Chondrocyte (in vitro differentiated cells): ENCODE measurements at places on chromosomes 4 and X.

DNA sequence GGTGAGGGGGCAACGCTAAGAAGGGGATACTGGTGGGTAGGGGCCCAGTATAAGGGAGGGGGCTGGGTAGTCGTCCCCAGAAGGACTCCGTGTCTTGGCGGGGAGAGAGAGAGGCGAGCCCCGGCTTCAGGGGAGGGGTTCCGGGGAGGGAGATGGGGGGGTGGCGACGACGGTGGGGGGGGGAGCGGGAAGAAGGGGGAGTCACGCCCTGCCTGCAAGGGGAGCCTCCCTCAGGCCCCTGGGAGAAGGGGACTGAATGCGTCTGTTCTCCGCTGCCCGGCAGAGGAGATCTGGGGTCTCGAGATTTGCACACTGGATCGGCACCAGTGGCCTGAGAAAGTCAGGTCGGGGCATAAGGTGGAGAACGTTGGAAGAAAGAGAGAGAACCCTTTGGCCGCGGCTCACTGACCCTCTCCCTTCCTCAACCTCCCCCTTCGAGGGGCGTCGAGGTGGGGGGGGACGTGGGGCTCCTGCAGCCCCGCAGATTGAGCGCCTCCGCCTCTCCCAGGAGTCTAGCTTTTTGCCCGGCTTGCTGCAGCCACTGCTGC, 609 bp upstream of the BCORL1 start:
- peaks cover 9% of the 10 kb centered on the region for H3K4me1 ChIP-seq
- H3K4me3 ChIP-seq, result no peak overlapping the region
- no peak for DNase-seq
- H3K36me3 ChIP-seq, result no peaks in the 10 kb centered on the region
- H3K27me3 ChIP-seq, result no peaks in the 10 kb centered on the region
- peak overlapping the region; percentile 57 for H3K27ac ChIP-seq

DNA sequence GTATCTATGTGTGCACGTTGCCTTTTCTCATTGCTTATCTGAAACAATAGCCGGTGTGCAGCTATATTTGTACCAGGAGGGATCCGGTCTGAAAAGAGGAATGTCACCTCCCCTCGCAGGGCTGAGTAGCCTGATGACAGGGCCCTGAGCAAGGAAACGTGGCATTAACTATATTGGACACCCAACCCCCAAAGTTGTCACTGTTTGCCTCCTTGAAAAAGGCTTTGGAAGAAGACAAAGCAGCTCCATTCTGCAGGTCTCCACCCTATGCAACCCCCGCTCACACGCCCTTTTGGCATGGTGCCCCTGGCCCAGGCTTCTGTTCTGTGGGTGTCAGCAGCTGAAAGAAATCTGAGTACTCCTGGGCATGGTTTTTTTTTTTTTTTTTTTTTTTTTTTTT, 8.2 kb downstream of the PRRG3 start:
- no peaks in the 10 kb centered on the region for H3K27me3 ChIP-seq
- no peak overlapping the region for H3K27ac ChIP-seq
- H3K4me3 ChIP-seq, result no peak overlapping the region
- no peaks in the 10 kb centered on the region for H3K4me1 ChIP-seq
- H3K36me3 ChIP-seq, result no peaks in the 10 kb centered on the region

- no peak overlapping the region for H3K4me3 ChIP-seq
- H3K36me3 ChIP-seq, result peaks cover 21% of the 10 kb centered on the region
- no peak for DNase-seq
- no peaks in the 10 kb centered on the region for H3K27me3 ChIP-seq
- H3K4me1 ChIP-seq, result peaks cover 25% of the 10 kb centered on the region
Observed at GRCh38 chrX:21986596-21986995, 45.5 kb upstream of the PHEX start.

DNA sequence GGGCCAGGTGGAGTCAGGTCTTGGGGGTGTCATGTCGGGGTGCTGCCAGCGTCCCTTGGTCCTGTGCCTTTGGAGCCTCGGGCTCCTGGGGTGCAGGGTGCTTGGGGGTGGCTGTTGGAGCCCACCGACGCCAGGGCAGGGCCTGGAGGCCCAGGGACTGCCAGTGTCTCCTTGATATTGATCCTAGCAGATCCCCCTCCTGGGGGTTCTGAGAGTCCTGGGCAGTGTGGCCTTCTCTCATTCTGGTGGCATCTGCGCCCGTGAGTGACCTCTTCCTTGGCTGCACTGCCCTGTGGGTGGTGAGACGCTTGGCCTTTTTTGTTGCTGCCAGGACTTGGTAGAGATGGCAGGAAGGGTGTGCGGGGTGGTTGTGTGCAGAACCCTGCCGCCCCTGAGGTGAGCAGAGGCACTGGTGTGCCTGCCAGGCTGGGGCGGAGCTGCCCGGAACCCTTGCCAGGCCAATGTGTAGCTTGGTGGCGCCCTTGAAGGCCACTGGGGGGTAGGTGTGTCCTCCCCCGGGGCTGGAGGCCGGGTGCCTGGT, 7.0 kb downstream of the NAT8L start:
- H3K27ac ChIP-seq, result no peak overlapping the region
- H3K36me3 ChIP-seq, result no peaks in the 10 kb centered on the region
- H3K4me3 ChIP-seq, result no peak overlapping the region
- peak; percentile 88 for DNase-seq
- H3K4me1 ChIP-seq, result no peaks in the 10 kb centered on the region
- no peaks in the 10 kb centered on the region for H3K27me3 ChIP-seq

DNA sequence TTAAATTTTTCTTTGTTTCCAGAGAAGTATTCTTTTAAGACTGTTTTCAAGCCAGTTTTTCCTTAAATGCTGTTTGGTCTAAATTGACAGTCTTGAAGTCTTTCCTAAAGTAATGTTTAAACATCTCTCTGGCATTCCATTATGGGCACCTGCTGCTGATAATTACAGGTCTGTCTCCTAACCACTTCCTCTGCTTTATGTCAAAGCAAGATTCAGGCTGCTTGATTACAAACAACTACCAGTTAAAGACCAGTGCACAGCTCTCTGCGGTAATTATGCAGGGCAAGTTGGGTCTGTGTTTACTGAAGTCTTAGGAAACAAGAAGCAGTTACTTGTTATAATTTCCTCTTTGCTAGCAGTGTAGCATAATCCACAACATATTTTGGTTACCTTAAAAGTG, 17.6 kb downstream of the UNC5C start:
- H3K27me3 ChIP-seq, result no peaks in the 10 kb centered on the region
- DNase-seq, result no peak
- no peak overlapping the region for H3K27ac ChIP-seq
- no peaks in the 10 kb centered on the region for H3K36me3 ChIP-seq

- peaks cover 14% of the 10 kb centered on the region for H3K4me1 ChIP-seq
- no peak for DNase-seq
- no peak overlapping the region for H3K4me3 ChIP-seq
- peak overlapping the region; percentile 74 for H3K27ac ChIP-seq
- peaks cover 17% of the 10 kb centered on the region for H3K36me3 ChIP-seq
Observed at GRCh38 chr4:83075311-83076095, 39.0 kb downstream of the PLAC8 start.

- no peaks in the 10 kb centered on the region for H3K27me3 ChIP-seq
- H3K27ac ChIP-seq, result no peak overlapping the region
- no peaks in the 10 kb centered on the region for H3K36me3 ChIP-seq
- H3K4me1 ChIP-seq, result peaks cover 11% of the 10 kb centered on the region
- H3K4me3 ChIP-seq, result no peak overlapping the region
Observed at GRCh38 chr4:40747207-40747835, 2.4 kb upstream of the NSUN7 start.

GRCh38 chr4:3017504-3017903, 54.1 kb downstream of the GRK4 start:
- no peak for DNase-seq
- H3K27ac ChIP-seq, result no peak overlapping the region
- no peaks in the 10 kb centered on the region for H3K27me3 ChIP-seq
- H3K4me3 ChIP-seq, result no peak overlapping the region

DNA sequence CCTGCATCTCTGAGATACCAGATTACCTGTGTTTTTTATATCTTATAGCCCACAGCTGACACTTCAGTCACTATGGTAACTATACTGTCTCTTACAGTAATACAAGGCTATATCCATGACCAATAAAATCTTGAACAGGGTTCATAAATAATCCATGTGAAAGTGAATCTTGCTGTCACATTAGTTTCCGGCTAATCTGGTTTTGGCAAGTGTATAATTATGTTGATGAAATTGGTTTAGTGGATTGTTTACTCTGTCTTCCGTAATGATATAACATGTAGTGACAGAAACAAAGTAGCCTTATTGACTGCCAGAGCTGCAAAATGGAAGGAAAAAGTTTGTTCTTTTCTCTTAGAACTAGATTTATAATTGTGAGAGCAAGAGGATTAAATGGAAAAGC, 686.6 kb upstream of the PABPC4L start:
- no peak overlapping the region for H3K4me3 ChIP-seq
- no peak overlapping the region for H3K27ac ChIP-seq
- H3K36me3 ChIP-seq, result no peaks in the 10 kb centered on the region
- H3K27me3 ChIP-seq, result no peaks in the 10 kb centered on the region
- H3K4me1 ChIP-seq, result no peaks in the 10 kb centered on the region

DNA sequence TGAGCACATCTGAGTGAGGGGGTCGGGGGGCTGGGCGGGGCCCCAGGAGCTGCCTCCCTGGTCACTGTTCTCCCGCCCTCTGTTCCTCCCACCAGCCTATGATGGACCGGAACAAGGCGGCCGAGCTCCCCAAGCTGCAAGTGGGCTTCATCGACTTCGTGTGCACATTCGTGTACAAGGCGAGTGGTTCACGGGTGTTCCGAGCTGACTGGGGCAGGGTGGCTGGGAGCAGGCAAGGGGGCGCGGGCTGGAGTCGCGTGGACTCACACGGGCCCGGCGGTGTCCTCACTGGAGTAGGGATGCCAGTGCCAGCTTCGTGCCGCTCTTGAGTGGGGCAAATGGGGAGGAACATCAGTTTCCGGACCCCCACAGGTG, 7.7 kb downstream of the ATP5ME start:
- no peak overlapping the region for H3K4me3 ChIP-seq
- DNase-seq, result no peak
- H3K27ac ChIP-seq, result peak overlapping the region; percentile 27

DNA sequence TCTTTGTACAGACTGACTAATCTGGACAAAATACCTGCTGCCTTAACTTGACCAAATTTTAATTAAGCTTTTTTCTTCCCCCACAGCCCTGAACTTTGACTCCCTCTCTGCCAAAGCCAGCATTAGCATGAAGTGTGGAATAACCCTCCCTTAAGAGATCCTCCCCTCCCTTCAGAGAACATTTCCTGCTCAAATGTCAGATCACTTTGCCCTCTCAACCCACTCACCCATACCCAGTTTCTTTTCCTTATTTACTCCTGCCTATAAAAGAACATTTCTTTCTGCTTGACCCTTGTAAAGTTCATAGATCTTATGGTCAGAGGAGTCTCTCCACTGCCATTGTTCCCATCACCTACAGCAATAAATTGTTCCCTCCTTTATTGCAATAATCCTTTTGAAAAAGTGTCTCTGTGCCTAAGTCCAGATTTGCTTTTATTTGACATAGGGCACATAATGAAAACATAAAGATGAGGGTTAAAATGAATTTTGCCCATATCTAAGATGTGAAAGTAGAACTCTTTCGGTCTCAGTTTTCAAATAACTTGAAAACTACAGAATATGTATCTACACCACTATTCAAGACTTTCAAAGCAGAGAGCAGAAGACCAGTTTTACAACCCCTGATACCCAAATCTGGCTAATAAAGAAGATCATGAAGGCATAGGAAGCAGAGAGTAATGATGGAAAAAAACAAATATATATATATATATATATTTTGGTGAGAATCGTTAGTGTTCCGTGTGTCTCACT, 289.7 kb upstream of the ANXA10 start:
- H3K27ac ChIP-seq, result no peak overlapping the region
- H3K4me3 ChIP-seq, result no peak overlapping the region
- H3K4me1 ChIP-seq, result no peaks in the 10 kb centered on the region
- no peak for DNase-seq

- no peak overlapping the region for H3K4me3 ChIP-seq
- peak overlapping the region; percentile 65 for H3K27ac ChIP-seq
- peaks cover 10% of the 10 kb centered on the region for H3K36me3 ChIP-seq
- H3K27me3 ChIP-seq, result no peaks in the 10 kb centered on the region
Observed at GRCh38 chr4:147408189-147408588, 72.7 kb upstream of the EDNRA start.

DNA sequence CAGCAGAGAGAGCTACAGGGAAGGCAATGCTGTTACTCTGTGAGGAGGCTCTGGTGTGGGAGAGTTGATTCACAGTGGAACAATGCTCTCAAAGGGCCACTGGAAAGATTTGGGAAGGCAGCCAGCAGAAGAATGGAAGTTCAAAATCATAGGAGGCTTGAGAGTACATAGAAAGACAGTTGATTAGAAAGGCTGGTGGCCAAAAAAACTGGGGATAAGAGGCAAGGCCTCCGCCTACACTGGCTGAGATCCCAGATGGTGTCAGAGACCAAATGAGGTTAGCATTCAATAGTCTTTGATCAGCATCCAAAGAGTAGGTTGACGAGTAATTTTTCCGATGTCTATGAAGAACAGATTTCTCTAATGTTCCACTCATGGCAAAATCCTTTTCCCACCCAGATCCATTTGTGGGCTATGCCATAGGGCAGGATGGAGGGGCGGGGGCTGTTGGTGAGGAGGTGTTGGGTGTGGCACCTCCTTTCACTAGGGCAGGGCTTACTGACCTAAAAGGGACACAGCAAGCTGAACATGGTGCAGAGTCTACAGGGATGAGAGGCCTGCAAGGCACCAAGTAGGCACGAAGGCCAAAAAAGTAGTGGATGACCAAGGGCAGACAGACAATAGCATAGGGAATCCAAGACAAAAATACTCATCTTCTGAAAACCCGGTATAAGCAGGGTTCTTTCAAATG, 15.1 kb downstream of the TEC start:
- peaks cover 5% of the 10 kb centered on the region for H3K4me1 ChIP-seq
- DNase-seq, result no peak
- H3K27me3 ChIP-seq, result peaks cover 42% of the 10 kb centered on the region
- H3K27ac ChIP-seq, result no peak overlapping the region
- H3K4me3 ChIP-seq, result no peak overlapping the region

DNA sequence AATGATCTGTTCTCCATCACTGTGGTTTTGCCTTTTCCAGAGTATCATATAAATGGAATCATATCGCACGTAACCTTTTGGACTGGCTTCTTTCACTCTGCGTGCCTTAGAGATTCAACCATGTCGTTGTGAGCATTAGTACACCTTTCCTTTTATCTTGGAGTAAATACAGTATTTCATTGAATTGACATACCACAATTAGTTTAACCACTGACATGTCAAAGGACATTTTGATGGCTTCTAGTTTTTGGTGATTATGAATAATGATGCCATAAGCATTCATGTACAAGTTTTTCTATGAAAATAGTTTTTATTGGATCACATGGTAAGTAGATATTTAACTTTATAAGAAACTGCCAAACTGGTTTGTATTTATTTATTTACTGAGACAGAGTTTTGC, 35.2 kb downstream of the DDX3X start:
- no peak for DNase-seq
- H3K27ac ChIP-seq, result no peak overlapping the region
- H3K4me1 ChIP-seq, result no peaks in the 10 kb centered on the region
- H3K4me3 ChIP-seq, result no peak overlapping the region

GRCh38 chr4:10977534-10977933, 293.0 kb upstream of the CLNK start:
- no peaks in the 10 kb centered on the region for H3K4me1 ChIP-seq
- no peak overlapping the region for H3K27ac ChIP-seq
- no peaks in the 10 kb centered on the region for H3K36me3 ChIP-seq
- no peaks in the 10 kb centered on the region for H3K27me3 ChIP-seq
